ENCODE measurements at places on chromosomes 11 and 22. TPM values are rescaled to one million over a fixed set of nuclear protein-coding genes. Genes with fewer than 3 reads are reported as not detected.

DNA sequence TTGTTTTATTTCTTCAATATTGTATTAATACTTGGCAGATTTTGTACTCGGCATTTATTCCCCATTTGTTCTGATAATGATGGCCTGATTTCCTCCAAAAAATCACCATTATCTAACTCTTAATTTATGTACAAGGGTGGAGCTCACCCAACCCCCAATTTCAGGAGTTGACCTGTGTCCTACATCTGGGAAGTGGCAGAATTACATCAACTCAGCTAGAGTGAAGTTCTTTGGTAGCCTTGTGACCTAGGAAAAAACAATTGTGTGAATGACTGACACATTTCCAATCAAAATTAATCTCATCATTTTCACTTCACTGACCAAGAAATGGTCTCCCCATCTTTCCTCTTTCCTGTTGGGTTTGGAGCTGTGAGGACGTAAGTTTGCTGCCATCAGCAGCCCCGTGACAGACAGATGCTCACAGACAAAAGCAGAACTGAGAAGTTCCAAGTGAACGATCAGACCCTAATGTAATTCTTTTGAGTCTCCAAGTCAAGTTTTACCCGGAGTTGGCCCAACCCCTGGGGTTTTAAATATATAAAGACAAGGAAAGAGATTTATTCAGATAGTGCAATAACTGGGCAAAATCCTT lies 16.6 kb upstream of the MS4A6E start:
- no peaks in the 10 kb centered on the region for H3K36me3 ChIP-seq
- no peak overlapping the region for H3K27ac ChIP-seq
- no peaks in the 10 kb centered on the region for H3K4me1 ChIP-seq
- H3K4me3 ChIP-seq, result no peak overlapping the region

GRCh38 chr11:78651136-78651775 lies 76.6 kb upstream of the NARS2 start:
- no peak overlapping the region for H3K4me3 ChIP-seq

DNA sequence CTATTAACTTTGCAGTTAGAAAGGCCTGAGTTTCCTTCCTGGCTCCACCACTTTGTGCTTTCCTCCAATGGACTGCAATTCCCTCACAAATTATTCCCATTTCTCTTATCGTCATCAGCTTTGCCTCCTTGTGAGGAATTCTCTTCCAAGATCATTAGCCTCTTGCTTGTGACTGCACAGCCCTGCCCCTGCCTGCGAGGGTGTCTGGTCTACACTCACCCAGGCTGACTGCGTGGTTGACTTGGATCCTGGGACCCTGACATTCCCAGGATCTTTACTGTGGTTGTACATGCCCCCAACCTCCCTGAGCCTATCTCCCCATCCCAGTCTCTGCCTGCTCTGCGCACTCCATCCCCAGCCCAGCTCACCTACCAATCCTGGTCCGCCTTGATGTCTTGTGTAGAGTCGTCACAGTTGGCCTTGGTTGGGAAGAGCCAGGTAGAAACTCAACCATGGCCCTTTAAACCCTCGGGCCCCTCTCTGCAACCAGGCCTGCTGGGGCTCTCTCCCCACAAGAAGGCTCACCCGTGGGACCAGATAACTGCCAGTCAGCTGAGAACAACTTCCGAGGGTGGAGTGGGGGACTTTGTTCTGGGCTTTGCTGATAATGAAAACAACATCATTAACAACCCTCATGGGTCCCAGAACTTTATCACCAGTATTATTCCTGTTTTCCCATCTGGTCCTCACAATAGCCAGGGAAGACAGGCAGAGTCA lies at the start of gene OR2AT4:
Gene OR2AT4 (minus strand): TSS at position 421 of the 717 bp plus-strand sequence.
- no peaks in the 10 kb centered on the region for H3K27me3 ChIP-seq
- no peaks in the 10 kb centered on the region for H3K4me1 ChIP-seq
- H3K36me3 ChIP-seq, result no peaks in the 10 kb centered on the region
- H3K27ac ChIP-seq, result no peak within 1 kb of the TSS
- no peak for DNase-seq
- H3K4me3 ChIP-seq, result no peak within 1 kb of the TSS

DNA sequence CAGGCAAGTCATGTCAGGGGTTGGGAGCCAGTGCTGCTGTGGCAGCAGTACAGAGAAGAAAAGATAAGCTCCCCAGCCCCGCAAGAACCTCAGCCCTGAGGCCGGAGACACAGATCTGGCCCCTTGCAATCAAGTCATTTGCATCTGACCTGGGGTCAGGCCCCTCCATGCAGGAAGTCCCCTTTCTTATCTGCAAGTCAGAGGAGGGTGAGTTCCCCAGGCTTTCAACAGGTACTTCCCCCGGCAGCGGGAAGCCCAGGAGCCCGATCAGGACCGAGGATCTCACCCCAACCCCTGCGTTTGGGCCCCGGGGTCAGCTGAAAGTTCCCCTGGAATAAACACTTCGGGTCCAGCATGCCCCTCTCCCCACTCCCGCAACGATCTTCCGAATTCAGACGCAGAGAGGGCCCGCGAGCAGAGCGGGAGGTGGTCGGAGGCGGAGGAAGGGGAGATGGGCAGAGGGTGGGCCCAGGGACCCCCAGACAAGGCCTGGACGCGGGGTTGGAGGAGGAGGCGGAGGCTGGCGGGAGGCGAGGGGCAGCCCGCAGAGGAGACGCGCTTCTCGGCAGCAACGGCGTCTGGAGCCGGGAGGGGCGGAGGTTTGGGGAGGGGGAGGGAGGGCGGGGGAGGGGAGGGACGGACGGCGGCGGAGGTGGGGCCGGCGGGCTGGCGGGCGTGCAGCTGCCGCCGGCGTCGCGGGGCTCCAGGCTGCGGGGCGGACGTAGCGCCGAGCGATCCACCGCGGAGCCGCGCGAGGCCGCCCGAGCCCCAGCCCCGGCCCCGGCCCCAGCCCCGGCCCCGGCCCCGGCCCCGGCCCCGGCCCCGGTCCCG lies at the start of gene TSPAN18:
Gene TSPAN18 (plus strand): TSS at position 680 of the 831 bp plus-strand sequence. CDS start 179,455 bp downstream, outside the sequence.
- H3K27me3 ChIP-seq, result peaks cover 47% of the 10 kb centered on the region
- DNase-seq, result peak; percentile 30
- H3K4me1 ChIP-seq, result no peaks in the 10 kb centered on the region

- no peak for DNase-seq
- no peaks in the 10 kb centered on the region for H3K27me3 ChIP-seq
- H3K27ac ChIP-seq, result no peak overlapping the region
- H3K4me1 ChIP-seq, result no peaks in the 10 kb centered on the region
- H3K4me3 ChIP-seq, result no peak overlapping the region
Observed at GRCh38 chr22:39685336-39686177, 115.0 kb downstream of the CACNA1I start.

- no peak for DNase-seq
- H3K27ac ChIP-seq, result no peak overlapping the region
- no peaks in the 10 kb centered on the region for H3K4me1 ChIP-seq
- H3K36me3 ChIP-seq, result no peaks in the 10 kb centered on the region
Observed at GRCh38 chr11:48074425-48075181, 94.2 kb downstream of the PTPRJ start.

DNA sequence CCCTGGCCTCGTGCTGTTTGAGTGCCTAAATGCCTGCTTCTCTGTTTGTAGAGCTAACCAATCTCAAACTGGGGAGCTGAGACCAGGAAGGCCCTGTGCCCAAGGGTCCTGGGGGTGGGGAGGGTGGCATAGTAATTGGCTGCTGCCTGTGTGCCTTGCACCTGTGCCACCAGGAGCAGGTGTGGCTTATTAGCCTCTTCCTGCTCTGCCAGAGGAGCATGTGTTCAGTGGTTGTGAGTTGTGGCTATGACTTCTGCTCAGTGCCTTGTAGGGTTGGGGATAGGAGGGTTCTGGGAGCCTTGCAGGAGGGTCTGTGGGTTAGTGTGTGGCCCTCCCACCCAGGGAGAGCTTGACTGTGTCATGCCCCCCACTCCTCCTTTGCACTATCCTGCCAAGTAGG lies 109.2 kb downstream of the ZBTB16 start:
- H3K27ac ChIP-seq, result peak overlapping the region; percentile 99
- peaks cover 98% of the 10 kb centered on the region for H3K4me1 ChIP-seq
- DNase-seq, result no peak
- no peaks in the 10 kb centered on the region for H3K27me3 ChIP-seq

- no peak overlapping the region for H3K4me3 ChIP-seq
- H3K4me1 ChIP-seq, result no peaks in the 10 kb centered on the region
- no peak for DNase-seq
Observed at GRCh38 chr22:42061041-42061440, 9.6 kb downstream of the NAGA start.

DNA sequence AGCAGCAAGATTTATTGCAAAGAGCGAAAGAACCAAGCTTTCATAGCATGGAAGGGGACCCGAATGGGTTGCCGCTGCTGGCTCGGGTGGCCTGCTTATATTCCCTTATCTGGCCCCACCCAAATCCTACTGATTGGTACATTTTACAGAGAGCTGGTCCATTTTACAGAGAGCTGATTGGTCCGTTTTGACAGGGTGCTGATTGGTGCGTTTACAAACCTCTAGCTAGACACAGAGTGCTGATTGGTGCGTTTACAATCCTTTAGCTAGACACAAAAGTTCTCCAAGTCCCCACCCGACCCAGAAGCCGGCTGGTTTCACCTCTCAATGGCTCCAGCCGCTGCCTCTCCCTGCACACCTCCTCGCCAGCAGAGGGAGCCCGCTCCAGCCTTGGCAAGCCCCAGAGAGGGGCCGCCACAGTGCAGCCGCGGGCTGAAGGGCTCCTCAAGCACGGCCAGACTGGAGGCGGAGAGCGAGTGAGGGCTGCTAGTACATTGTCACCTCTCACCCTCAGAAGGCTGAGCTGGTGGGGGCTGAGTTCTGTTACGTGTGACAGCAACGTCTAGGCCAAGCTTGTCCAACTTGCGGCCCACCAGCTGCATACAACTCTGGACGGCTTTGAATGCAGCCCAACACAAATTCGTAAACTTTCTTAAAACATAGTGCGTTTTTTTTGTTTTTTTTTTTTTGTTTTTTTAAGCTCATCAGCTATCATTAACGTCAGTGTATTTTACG lies 8.7 kb downstream of the PTH start:
- peak overlapping the region; percentile 22 for H3K4me3 ChIP-seq
- peak; percentile 27 for DNase-seq
- no peak overlapping the region for H3K27ac ChIP-seq
- no peaks in the 10 kb centered on the region for H3K36me3 ChIP-seq
- no peaks in the 10 kb centered on the region for H3K4me1 ChIP-seq
- H3K27me3 ChIP-seq, result no peaks in the 10 kb centered on the region

DNA sequence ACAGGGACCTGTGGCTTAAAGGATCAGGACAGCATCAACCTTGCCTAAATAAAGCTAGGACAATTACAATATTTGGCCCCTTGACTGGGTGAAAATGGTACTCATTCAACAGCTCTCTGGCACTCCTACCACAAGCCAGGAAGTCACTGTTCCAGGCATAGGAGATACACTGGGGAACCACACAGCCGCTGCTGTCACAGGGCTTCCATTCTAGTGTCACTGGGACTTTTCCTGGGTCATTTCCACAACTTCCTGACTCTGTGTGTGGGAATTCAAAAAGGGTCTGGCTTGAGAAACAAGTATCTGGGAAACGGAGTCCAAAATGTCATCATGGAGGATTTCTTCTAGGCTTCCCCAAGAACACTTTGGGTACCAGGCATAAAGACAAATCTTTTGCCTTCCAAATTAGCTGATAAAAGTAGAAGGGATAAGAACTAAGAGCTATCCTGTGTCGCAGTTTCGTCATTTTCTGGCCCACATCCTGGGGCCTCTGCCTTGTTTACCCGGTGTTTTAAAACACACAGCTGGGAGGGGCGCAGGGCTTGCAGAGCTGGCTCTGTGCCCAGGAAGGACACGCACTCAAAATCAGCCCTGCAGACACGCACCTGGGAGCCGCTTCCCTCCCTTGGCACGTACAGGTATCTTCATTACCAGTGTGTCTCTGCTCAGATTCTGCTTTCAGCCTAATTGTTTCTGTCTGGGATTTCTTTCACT lies 38.0 kb downstream of the TMEM45B start:
- H3K4me1 ChIP-seq, result no peaks in the 10 kb centered on the region
- H3K4me3 ChIP-seq, result no peak overlapping the region
- peak overlapping the region; percentile 4 for H3K27ac ChIP-seq
- peak; percentile 27 for DNase-seq
- no peaks in the 10 kb centered on the region for H3K27me3 ChIP-seq
- H3K36me3 ChIP-seq, result peaks cover 3% of the 10 kb centered on the region

DNA sequence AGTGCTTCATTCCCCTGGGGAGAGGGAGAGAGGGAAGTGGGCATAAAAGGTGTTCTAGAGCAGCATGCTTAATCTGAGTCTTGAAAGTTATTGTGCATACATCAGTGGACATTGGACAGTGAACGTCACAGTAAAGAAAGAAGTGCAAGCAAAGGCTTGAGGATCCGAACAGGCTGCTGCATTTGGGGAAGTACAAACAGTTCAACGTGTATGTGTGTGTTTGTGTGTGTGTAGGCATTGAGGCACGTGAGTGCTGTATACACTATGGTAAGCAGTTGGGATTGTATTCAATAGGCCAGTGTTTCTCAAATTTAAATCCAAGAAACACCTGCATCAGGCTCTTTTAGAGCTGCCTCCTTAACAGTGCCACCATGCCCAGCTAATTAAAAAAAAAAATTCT lies 10.4 kb upstream of the EIF3M start:
- H3K36me3 ChIP-seq, result no peaks in the 10 kb centered on the region
- H3K4me1 ChIP-seq, result no peaks in the 10 kb centered on the region
- H3K27ac ChIP-seq, result no peak overlapping the region

DNA sequence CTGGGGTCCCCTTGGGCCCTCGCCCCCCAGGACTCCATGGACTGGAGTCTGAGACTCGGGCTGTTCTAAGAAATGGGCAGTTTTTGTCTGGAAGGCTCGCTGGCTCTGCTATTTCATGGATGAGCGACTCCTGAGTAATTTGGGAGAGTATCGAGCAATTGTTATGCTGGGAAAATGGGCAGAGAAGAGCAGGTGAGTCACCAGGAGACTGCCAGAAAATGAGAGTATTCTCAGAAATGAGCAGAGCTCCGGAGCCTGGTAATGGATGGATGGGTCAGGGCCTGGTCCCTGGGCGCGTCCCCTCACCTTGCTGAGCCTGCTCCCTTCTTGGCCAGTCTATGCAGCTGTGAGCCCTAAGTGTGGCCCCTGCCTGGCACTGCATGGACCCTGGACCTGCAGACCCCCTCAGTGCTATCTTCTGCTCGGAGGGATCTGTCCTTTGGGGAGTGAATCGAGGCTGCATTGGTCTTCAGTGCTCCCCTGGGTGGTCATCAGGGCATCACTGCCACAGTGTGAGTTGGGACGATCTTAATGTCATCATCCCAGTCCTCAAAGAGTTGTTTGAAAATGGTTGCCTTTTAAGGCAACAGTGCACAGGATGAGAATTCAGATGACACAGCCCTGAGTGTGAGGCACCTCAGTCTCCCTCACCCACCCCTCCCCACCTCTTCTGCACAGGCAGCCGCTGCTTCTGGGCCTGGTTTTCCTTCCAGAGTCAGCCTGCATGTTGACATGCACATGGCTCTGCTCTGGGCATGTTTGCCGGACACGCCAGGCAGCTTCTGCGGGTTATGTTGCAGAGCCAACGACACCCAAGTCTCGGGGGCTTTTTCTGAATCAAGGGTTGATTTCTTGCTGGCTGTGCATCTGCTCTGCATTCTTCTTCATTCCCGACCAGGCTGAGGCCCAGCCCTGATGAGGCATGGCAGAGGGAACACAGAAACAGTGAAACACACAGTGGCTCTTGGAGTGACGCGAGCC lies 519.0 kb downstream of the TBC1D22A start:
- H3K4me1 ChIP-seq, result no peaks in the 10 kb centered on the region
- H3K27me3 ChIP-seq, result peaks cover 23% of the 10 kb centered on the region
- DNase-seq, result no peak
- H3K36me3 ChIP-seq, result no peaks in the 10 kb centered on the region
- H3K4me3 ChIP-seq, result no peak overlapping the region

The OTUB1 gene
- total RNA-seq, result 47.8 TPM

The SCGB1D2 gene
- total RNA-seq, result 3.4 TPM

The SLC5A12 gene
- not detected for total RNA-seq

The PITPNB gene
- 34.4 TPM for total RNA-seq

The DNAJB7 gene
- total RNA-seq, result not detected

The PDGFB gene
- 16.4 TPM for total RNA-seq

Measured in psoas muscle (tissue), 8 donors.